Stimulated activated CD8-positive, alpha-beta memory T cell treated with anti-CD3 and anti-CD28 coated beads, Interleukin-4, amount 100 ng/mL, for 1 hour (primary cell): ENCODE measurements at places on chromosomes 5 and 9.

DNA sequence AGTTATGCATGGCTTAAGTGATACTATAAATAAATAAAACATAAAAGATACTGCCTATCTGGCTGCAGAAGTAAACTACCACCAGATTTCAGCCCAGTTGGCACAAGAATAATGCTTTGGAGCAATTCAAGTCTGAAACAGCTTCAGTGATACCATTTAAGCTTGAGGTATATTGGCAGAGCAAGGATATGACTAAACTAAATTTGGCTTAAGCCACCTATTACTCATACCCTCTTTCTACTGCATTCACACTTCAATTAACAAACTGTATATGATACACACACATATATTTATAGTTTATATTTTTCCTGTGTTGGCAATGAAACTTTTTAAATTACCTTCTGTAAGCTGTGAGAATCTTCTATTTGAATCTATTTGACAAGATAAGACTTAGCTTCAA lies 431.9 kb downstream of the ANXA1 start:
- DNase-seq = no peak

DNA sequence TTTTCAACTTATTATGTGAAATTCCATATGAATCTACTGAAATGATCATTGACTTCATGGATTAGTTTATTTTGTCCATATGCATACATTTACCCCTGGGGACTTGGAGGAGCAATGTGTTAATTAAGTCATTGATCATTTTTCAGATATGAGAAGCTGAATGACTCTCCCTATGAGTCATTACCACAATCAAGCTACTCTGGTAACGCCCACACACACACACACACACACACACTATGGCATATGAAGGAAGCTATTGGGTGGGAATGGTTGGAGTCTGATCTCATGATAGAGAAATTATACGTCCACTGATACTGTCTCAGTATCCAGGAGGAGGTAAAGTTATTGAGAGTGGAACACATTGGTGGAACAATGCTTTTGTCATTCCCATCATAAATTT lies 528.9 kb downstream of the AGTPBP1 start:
- DNase-seq = no peak

DNA sequence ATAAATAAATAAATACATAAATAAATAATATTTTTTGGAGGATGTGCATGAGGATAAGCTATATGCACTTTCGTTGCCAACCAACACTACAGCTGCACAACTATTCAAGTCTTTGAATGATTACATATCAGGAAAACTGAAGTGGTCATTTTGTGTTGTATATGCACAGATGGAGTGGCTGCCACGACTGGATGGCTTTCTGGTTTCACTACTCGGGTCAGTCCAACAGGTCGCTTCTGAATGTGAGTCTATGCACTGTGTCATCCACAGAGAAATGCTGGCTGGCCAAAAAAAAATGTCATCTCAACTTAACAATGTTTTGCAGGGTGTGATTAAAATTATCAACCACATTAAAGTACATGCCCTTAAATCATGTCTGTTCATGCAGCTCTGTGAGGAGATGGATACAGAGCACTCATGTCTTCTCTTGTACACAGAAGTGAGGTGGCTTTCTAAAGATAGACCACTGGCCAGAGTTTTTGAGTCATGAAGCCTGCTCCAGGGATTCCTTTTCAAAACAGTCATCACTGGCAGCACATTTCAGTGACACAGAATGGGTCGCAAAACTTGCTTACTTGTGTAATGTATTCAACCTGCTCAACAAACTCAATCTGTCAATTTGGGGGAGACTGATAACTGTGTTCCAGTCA lies 589.8 kb upstream of the CYLC2 start:
- no peak for DNase-seq

DNA sequence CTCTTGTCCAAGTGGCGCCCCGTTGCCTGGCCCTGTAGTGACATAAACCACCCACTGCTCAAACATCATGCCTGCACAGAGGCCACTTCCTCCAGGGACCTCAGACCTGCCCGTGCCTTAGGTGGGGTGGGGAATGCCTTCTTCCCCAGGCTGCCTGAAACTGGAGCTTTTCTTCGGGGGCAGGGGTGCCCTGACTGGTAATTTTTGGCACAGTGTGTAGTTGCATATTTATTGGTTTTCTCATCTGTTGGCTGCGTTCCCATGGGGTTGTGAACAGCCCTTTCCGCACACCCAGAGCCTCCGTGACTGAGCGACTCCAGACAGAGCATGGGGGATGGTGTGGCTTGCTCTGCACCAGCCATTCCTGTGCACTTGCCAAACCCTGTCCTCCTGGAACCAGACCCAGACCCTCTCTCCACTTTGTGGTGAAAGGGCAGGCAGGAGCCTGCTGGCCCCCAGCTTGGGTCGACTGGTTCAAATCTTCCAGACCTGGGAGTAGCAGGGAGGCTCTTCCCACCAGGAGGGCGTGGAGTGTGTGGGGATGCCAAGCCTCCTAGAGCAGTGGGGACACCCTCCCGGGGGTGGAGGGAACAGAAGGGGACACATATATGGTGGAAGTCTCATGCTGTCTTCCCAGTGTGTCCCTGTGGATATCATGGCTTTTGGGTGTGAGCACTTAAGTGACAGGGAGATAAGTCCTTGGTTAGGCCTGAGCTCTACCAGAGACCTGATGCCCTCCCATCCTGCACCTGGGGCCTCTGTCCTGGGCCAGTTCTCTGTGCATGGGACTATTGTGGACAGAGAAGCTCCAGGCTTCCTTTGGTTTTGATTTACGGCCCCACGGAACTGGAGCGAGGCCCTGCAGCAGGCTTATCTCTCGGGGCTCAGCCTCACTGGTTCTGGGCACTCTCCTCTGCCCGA lies 39.6 kb downstream of the WNK2 start:
- DNase-seq = no peak

- DNase-seq = no peak
These were observed 47.7 kb downstream of the CFAP77 start for GRCh38 chr9:132457504-132458236.

DNA sequence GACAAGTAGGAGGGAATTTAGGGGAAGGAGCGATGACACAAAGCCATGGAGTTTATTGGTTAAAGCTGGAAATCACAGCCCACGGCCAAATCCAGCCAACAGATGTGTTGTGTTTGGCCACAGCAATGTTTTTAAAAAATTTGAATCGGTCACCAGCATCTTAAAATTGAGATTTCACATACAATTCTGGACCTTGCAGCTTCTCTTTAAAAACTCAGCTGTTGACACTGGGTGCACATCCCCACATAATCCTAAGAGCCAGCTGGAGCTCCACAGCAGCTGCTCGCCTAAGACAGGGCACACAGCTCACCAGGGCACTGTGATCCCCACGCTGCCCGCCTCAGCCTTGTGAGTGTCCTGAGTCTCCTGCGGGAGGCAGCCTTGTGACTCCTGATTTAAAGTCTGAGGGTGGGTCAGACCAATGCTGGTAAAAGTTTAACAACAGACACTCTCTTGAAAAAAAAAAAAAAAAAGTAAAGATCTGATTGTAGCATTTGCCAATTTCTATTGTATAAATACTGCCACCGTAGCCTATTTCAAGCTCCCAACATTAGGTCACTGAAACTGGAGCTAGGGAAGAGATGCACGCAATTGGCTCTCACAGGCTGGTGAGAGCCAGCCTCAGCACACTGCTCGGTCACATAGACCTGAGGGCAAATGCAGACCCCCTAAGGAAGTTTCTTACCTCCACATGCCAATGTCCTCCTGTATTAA lies 124.8 kb downstream of the HSD17B3 start:
- DNase-seq = no peak

DNA sequence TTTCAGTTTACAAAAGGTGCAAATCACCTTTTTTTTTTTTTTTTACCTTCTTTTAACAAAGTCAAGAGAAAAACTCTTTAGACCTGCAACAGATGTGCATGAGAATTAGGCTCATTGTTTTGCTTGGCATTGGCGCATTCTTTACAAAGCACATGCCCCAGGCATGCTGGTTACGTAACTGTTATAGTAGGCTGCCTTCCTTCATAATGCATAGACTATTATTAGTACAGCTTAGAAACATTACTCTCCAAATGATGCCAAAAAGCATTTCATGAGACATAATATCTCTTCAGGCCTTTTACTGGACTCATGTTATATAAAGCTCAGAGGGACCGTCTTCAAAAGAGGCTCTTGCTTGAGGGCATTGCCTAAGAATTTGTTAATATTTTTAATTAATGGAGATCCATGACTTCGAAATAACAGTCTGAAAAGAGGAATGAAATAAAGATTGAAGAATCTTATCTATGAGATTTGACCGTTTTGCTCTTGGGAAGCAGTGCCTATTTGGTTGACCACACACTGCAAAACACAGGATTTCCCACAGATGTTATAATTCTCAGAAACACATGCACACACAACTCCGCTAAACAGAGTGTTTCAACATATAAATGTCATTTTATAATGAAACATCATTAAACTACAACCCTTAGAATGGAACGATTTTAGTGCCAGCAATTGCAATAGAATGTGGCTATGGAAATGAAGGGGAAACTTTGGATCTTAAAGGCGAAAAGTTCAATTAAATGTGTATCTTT lies 478.7 kb downstream of the PRR16 start:
- no peak for DNase-seq

- no peak for DNase-seq
These were observed 48.5 kb downstream of the PLK2 start for GRCh38 chr5:58411372-58411771.

DNA sequence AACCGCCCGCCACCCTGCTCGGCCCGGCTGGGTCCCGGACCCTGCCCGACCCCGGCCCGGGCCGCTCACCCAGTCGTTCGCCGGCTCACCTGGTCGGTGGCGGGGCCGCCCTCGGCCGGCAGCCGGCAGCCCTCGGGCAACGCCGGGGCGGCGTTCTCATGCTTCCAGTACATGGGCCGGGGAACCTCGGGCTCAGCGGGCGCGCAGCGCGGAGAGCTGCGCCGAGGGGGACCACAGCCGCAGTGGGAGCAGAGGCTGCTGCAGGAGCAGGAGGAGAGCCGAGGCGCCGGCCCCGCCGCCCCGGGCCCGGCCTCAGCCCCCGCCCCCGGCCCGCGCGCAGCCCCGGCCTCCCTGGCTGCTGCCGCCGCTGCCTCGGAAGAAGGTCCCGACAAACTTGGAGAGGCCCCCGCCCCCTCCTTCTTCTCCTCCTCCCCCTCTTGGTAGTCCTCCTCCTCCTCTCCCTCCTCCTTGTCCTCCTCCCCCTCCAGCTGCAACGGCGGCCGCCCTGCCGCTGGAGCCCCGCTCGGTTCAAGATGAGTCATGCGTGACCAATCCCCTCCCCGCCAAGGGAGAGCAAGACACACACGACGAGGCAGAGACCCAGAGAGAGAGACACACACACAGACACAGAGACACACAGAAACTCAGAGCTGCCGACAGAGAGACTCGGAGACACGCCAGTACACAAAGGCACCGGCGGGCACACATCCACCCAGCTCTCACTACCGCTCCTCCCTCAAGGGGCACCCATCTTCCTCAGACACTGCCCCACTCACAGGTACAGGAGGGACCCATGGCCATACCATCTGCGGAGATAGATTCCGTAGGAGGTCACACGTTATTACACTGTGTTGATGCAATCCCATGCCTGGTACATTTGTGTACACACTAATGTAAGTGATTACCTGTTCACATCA lies at the start of gene LHX6:
LHX6 (minus strand) TSS at position 390 of the 917 bp plus-strand sequence; CDS start at position 173, 217 bp downstream.
- no peak for DNase-seq

- no peak for DNase-seq
These were observed 167.9 kb upstream of the BRINP1 start for GRCh38 chr9:119537138-119537537.

DNA sequence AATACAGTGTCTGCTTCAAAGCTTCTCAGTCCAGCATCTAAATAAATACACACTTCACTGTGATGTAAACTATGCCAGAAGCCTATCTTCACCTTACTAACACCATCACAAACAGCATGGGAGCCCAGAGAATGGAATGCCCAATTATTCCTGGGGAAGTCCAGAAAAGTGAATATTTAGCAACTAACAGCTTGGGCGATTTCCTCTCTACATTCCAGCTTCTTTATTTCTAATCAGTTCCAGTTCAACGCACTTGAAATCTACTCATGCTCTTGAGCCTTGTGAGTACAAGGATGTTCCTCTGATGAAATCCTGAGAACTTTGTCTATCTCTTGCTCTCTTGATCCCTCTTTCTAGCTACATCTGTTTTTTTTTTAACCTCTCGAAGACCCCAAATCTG lies 100.4 kb upstream of the C9orf72 start:
- DNase-seq = no peak

- DNase-seq = no peak
These were observed 2.0 kb upstream of the ADAMTS6 start for GRCh38 chr5:65483546-65484346.

DNA sequence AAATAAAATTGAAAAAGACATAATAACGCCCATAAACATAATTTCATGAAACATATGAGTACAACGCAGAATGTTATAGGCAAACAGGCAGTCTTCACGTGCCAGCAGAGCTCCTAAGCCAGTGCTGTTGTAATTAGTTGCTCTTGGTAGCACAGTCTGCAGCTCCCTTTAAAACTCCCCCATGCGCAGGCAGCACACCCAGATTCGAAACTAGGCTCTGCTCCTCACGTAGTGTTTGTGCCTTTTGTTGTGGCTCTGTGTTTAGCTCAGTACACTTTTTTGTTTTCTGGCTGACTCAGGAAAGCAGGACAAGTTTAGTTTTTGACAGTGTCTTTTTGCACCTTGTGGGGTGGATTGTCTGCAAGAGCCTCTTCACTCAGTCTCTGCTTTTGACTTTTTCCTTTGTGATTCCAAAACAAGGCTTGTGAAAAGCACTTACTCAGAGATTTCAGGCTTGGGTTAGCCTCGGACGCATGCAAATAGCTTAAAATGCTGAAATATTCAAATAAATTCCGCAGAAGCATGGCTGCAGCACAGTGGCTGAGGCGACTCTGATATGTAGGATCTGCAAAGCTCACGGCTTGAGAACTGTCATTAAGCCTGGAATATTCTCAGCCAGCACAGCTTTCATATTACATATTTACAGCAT lies 113.6 kb downstream of the IRX1 start:
- no peak for DNase-seq

DNA sequence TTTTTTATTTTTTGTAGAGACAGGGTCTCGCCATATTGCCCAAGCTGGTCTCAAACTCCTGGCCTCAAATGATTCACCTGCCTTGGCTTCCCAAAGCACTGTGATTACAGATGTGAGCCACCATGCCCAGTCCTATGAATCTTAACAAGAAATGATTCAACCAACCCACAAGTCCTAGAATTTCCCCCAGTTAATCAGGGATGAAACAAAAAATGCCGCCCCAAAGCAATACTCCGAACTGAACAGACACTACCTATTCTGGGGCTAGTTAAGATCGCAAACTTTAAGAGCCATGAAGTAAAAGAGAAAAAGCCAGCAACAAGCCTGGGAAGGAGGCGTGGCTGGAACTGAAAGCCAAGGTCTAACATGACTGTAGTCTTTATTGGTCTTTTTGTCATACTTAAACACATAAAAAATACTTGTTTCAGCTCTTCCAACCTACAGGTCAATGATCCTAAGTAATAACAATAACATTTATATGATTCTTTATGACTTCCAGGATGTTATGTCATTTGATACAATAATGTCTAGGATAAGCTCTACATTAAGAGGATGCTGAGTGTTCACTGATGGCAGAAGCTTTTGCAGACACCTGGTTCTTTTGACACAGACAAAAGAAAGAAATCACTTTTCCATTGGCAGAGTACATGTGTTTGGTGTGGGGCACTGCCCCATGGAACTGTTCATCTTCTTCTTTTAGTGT lies 361.1 kb upstream of the TLE4 start:
- DNase-seq = no peak
